Gastroesophageal sphincter (tissue), 4 donors: ENCODE measurements at places on chromosomes 12 and 14. TPM values are rescaled to one million over a fixed set of nuclear protein-coding genes. Genes with fewer than 3 reads are reported as not detected.
A peak's percentile ranks its signal among the peaks of the same experiment; 100 is the strongest.

P2RX7 gene
- total RNA-seq: 2.0 TPM

OXA1L gene
- total RNA-seq: 87.5 TPM

ART4 gene
- total RNA-seq: 1.7 TPM

ZNF605 gene
- 6.7 TPM for total RNA-seq

TRIM9 gene
- 4.7 TPM for total RNA-seq

TGM1 gene
- total RNA-seq: 9.0 TPM

JAG2 gene
- 18.8 TPM for total RNA-seq

DNA sequence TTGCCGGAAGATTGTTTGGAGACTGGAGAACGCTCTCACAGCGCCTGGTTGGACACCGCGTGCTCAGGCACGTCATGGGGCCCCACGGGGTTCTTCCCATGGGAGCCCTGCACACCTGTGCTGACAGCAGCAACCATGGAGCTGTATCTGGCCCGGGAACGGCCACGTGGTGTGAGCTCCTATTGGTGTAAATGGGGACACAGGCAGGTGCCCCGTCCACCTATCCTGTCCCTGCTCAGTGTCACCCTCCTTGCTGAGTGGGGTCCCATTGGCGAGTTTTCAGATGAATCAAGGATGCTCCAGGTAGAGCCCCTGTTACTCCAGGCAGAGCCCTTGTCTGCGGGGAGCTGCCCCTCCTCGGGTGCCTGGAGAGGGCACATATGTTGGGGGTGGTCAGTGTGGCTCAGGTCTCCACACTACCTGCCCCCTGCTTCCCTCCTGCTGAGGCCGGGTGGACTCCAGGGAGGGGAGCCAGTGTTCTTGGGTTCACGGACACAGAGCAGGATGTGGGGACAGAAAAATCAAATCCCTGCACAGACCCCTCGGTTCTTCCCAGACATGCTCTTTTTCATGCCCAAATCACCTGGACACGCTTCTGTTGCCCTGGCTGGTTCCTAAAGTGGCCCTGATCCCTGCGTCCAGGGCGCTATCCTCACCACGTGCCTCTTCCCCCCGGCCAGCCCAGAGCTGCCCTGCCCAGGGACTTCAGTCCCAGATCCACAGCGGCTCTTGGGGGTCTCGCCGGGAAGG is 250.1 kb downstream of the ADGRD1 start:
- ATAC-seq: no peak

- no peak for ATAC-seq
Measured at GRCh38 chr12:5511644-5512600, 80.0 kb downstream of the NTF3 start.

DNA sequence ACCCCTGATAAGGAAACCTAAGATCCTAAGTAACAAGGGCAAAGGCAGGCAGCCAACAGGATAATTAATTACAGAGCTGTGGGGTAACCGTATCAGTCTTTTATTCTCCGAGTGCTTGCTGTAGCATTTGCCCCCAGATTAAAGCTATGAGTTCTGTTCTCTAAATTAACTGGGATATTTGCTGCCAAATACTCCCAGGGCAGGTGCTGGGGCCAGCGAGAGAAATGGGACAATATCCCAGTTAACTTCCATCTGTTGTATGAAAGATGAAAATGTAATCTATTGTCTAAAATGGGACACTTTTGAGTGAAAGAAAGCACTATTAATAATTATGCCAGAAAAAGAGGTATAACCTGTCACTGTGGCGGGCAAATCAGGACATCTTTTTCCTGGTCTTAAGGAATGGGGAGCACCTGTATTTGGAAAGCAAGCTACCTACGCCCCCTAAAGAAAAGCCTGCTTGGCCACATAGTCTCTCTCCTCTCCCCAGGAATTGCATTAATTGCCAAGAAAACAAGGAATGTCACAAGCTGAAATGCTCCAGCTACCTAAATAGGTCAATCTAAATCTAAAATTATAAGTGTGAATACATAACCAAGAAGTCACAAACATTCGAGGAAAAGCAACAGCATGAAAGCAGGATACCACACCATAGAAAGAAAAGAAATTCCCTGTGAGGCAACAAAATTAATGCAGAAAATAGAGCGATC is 26.7 kb upstream of the CFAP54 start:
- no peak for ATAC-seq

DNA sequence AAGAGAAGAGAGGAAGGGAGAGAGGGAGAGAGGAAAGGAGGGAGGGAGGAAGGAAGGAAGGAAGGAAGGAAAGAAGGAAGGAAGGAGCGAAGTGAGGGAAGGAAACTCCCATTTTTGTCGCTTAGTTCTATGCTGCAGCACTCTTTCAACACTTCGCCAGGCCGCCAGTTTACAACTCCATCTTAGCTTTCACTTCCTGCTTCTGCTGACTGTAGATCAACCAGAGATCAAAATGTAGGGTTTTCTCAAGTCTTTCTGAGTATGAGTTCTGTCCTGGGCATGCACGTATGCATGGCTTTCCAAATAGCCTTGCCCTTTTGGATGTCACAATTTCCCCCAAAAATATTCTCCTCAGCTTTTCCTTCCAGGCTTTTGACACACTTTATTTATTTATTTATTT is 723.4 kb downstream of the TRHDE start:
- no peak for ATAC-seq

DNA sequence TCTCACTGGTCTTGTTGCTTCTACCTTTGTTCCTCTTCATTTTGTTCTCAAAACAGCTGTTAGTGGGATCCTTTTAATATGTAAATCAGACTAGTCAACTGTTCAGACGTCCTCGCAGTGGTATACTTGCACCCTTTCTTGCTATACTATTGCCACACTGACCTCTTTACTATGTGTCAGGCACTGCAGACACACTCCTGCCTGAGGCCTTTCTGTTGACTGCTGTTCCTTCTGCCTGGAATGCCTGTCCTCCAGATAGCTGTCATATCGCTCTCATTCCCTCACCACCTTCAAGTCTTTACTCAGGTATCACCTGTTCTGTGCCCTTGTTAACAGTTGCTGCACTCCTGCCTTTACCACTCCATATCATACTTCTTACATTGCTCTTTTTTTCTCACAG is 90.0 kb upstream of the TMEM263 start:
- ATAC-seq: no peak

DNA sequence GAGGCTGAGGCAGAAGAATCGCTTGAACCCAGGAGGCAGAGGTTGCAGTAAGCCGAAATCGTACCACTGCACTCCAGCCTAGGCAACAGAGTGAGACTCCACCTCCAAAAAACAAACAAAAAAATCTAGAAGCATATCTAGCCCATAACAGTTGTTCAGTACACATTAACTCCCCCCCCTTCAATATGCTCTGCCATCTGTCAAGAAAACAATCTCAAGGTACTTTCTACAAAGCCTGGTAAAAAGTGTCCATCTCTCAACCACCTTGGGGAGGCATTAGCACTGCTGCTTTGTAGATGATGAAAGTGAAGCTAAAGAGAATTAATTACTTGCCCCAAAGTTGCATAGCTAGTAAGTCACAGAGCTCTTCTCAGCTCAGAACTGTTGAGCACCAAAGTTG is 24.9 kb downstream of the LGALS3 start:
- ATAC-seq: no peak

GRCh38 chr14:100892496-100893227 is 10.9 kb downstream of the RTL1 start:
- ATAC-seq: no peak

- ATAC-seq: no peak
Measured at GRCh38 chr12:121775501-121775900, 18.0 kb downstream of the RHOF start.

- ATAC-seq: no peak
Measured at GRCh38 chr14:103099081-103099732, 4.7 kb downstream of the EXOC3L4 start.

GRCh38 chr12:6915789-6916285 is 1.5 kb downstream of the ENO2 start:
- no peak for ATAC-seq

GRCh38 chr14:22556021-22556989 is 32.7 kb downstream of the DAD1 start:
- ATAC-seq: peak; percentile 27

DNA sequence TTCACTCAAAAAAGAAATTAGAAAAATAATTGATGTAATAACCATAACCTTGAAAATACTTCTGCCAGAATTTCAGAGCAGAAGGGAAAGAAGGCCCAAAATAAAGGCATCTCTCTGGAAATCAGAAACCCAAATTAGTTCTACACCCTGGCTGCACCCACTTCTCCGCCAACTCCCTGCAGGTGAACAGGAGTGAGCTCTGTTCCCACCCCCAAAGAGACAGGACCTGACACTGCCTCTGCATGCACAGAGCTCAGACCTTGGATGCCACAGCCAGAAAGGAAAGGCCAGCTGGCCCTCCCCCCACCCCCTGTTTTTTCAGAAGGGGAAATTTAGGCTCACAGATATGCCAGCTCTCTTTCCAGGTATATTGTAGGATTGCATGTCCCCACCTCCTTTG is 228.2 kb downstream of the BCL11B start:
- no peak for ATAC-seq

- no peak for ATAC-seq
Measured at GRCh38 chr12:85741046-85741445, 95.2 kb downstream of the RASSF9 start.

DNA sequence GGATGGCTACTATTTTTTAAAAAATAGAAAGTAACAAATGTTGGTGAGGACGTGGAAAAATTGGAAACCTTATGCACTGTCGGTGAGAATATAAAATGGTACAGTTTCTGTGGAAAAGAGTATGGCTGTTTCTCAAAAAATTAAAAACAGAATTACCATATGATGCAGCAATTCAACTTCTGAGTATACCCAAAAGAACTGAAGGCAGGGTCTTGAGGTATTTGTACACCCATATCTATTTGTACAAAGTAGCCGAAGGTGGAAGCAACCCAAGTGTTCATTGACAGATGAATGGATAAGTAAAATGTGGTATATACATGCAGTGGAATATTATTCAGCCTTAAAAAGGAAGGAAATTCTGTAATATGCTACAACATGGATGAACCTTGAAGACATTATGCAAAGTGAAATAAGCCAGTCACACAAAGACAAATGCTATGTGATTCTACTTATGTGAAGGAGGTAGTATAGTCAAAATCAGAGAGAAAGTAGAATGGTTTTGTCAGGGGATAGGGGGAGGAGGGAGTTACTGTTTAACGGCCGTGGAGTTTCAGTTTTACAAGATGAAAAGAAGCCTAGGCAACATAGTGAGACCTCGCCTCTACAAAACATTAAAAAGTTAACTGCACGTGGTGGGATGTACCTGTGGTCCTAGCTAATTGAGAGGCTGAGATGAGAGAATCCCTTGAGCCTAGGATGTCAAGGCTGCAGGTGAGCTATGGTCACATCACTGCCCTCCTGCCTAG is 38.4 kb upstream of the CCT2 start:
- ATAC-seq: no peak

DNA sequence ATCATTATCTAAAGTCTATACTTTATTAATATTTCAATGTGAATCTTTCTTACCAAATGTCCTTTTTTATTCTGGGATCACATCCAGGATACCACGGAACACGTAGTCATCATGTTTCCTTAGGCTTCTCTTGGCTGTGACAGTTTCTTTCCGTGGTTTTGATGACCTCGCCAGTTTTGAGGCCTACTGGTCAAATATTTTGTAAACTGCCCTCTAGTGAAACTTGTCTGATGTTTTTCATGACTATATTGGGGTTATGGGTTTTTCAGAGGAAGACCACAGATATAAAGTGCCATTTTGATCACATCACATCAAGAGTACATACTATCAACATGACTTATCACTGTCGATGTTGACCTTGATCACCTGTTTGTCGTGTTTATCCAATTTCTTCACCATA is 14.1 kb upstream of the SERPINA6 start:
- ATAC-seq: no peak

GRCh38 chr12:4386801-4387200 is 7.3 kb upstream of the FGF23 start:
- ATAC-seq: no peak

DNA sequence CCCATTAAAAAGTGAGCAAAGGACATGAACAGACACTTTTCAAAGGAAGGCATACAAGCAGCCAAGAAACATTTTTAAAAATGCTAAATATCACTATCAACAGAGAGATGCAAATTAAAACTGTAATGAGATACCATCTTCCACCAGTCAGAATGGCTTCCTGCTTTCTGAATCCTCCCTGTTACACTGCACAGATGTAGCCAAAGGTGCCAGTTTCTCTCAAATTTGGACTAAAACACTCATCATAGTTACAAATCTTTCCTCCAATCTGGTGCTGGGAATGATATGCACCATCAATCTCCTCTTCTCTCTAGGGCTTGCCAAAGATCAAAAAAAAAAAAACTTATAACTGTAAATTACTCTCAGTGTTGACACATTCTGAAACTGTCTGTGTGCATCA is 311.8 kb upstream of the CLEC14A start:
- ATAC-seq: no peak

GRCh38 chr12:102426599-102427542 is 53.5 kb downstream of the IGF1 start:
- ATAC-seq: peak; percentile 35

GRCh38 chr12:126219654-126220279 is 1154.5 kb downstream of the AACS start:
- ATAC-seq: no peak

GRCh38 chr14:29273513-29273912 is 506.9 kb downstream of the FOXG1 start:
- no peak for ATAC-seq

- peak; percentile 93 for ATAC-seq
Measured at GRCh38 chr14:74619672-74620131, 7.7 kb upstream of the LTBP2 start.

DNA sequence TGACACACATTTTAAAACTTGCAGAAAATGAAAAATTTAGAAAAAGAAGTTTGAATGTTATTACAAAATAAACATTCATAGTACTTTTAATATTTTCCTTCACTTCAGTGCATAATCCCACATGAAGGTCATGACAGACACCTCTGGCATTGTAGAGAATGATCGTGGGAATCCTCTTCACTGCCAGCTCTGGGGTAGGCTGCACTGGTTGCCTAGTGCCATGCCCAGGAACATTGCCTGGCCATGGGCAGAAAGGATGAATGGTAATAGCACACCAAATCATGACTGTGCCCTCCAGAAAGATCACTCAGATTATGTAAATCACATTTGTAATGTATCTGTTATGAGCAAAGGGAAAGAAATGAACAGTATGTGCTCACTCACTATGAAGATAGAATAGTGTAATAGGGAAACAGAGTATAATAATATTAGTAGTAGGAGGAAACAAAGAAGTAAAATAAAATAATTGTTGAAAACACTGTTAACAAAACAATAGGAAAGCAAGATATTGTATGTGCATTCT is 161.6 kb downstream of the PLCZ1 start:
- no peak for ATAC-seq

- no peak for ATAC-seq
Measured at GRCh38 chr12:128394137-128394536, 127.2 kb downstream of the TMEM132C start.

DNA sequence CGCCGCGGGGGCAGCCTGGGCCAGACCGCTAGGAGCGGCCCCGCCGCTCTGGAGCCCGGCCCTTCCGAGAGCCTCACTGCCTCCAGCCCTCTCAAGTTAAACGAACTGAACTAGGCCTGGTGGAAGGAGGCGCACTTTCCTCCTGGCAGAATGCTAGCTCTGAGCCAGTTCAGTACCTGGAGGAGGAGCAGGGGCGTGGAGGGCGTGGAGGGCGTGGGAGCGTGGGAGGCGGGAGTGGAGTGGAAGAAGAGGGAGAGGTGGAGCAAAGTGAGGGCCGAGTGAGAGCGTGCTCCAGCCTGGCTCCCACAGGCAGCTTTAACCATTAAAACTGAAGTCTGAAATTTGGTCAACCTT is 5.3 kb downstream of the LTB4R start:
- ATAC-seq: peak; percentile 9
